Astrocyte of the spinal cord (primary cell): ENCODE measurements at places on chromosomes 1 and 21.

DNA sequence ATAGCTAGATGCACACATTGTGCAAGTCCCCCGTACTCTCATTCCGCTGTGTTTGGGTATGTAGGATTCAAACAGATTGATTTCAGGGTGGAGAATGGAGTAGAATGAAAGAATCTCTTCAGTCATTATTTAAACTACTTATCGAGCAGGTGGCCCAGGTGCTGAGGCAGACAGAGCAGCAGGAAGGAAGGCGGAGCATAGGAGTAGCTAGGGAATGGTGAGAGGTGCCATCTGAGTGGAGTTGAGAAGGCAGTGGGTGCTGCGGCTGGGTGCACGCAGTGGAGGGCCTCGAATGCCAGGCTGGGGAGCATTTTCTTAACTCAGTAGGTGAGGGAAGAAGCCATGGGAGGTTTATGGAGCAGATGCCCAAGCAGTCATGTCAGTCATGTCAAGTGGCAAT, 45.2 kb upstream of the CD101 start:
- no peak for DNase-seq

DNA sequence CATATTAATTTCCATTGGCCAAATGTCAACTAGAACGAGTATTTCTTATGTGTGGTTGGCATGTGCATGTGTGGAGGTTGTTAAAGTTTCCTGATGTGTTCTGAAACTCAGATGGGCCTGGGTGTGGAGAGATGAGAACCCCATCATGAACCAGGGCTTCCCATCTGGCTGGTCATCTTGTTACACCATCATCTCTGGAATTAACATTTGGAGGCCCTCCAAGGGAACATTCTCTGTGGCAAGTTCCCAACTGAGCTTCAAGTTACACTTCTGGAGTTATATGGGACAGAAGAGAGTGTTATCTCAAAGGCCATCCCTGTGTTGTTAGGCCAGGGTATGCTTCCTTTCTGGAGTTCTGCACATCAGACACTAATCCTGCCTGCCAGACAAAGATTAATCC, 183.6 kb downstream of the TTLL7 start:
- peak; percentile 45 for DNase-seq

DNA sequence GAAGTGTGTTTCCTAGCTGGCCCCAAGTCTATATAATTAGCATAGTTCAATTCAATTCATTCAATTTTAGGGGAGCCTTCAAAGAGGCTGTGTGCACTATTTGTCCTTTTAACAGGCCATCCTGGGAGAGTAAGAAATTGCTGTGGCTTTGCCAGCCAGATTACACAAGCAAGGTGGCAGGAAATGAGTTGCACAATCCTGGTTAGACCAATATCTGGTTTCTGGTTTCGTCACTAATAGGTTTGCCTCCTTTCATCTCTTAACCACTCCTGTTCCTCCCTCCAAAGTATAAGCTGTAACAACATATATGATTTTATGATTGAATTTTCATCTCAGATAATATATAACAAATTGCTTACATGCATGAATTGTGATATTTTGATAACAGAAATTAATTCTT, 84.1 kb upstream of the NEGR1 start:
- peak; percentile 61 for DNase-seq

- peak; percentile 52 for DNase-seq
Observed at GRCh38 chr1:99943223-99943794, 26.5 kb upstream of the SLC35A3 start.
